Activated naive CD8-positive, alpha-beta T cell treated with anti-CD3 and anti-CD28 coated beads, Interleukin-2, amount 50 U/mL, for 24 hours (primary cell): ENCODE measurements at places on chromosomes 11 and 22.

DNA sequence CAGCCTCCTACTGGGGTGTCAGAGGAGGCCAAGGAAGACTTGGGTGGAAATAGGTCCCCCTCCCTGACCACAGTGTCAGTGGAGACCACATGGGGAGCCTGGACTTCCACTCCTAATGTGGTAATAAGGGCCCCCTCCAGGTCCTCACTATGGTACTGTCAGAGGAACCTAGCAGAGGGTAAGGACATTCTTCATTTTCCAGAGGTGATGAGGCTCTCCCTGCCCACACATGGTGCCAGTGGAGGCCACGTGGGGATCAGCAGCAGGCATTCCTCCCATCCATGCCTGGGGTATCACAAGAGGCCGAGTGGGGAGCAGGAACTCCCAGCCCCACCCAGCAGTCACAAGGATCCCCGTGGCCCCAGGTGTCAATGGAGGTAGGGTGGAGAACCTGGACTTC, 6.5 kb upstream of the CLDN5 start:
- DNase-seq, result no peak

- no peak for DNase-seq
These were observed 27.8 kb downstream of the LMO1 start for GRCh38 chr11:8235925-8236324.

- no peak for DNase-seq
These were observed 40.7 kb downstream of the LMO1 start for GRCh38 chr11:8222820-8223512.

GRCh38 chr22:30947173-30947815, 21.3 kb downstream of the MORC2 start:
- no peak for DNase-seq

- no peak for DNase-seq
These were observed 59.8 kb downstream of the KDM2A start for GRCh38 chr11:67178878-67179277.

- DNase-seq, result no peak
These were observed 71.1 kb downstream of the RTL6 start for GRCh38 chr22:44426981-44427380.

DNA sequence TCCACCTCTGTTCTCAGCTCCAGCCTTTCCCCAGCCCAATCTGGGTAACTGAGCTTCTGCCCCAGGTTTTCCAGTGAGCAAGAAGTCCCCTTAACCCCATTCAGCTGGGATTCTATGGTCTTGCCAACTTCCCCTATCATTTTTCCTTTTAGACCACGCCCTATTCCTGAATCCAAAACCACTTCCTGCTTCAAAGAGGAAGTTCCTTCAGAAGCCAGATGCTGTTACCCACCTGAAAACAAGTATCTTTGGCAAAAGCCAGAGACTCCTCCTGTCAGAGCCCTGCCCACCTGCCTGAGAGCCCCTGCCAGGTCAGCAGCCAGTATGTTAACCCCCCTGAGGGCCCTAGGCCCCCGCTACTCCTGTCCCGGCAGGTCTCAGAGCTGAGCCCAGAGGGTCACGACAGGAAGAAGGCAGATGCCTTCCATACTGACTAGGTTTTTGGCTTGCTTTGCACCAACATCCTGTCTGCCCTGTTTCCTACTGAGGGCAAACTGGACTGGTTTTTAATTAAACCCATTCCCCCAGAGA, 20.3 kb upstream of the MICAL2 start:
- DNase-seq, result no peak

DNA sequence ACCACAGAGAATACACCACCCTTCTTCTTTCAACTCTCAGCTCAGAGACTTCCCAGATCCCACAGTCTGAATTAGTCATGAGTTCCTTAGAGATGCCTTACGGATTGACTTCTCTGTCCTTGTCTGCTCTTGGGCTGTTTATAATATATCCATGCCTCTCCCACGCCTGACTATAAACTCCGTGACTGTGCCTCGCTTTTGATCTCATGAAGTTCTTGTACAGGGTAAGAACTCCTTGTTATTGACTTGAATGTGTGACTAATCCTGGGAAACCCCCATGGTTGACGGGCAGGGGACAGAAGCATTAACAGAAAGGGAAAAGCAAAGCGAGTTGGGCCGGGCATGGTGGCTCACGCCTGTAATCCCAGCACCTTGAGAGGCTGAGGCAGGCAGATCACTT, 62.4 kb upstream of the POU2AF1 start:
- no peak for DNase-seq

DNA sequence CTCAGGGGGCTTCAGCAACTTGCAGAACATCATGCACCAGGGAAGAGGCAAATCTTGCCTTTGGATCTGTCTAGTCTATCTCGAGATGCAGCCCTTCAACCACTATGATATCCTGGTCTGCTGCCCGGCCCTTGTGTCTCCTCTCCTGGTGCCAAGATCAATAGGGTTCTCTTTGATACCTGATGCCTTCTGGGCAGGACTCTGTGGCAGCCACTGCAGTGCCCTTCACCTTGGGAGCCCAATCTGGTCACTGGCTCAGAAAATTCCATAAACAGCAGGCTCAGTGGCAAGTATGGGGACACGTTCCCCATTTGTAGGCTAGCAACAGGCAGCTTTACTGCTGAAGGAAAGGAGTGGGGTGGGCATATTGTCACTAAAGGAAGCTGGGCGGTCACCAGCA, 23.4 kb downstream of the SYN3 start:
- no peak for DNase-seq

DNA sequence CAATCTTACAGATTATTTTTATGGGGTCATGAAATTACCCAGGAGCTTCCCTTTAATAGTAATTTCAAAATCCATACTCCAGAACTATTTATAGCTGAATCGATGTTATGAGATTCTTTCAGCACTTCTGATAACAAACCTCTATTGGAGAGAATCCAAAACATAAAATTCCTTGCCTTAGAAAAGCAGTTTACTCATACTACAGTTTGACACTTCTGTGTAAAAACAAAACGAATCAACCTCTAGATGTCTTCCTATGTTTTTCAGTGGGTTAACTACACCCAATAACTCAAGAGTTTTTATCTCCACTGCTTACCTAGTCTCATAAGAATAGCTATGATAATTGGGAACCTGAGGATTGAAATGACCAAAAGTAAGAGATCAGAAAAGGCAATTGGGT, 35.6 kb downstream of the KIF18A start:
- no peak for DNase-seq

- DNase-seq, result no peak
These were observed 6.2 kb downstream of the TUB start for GRCh38 chr11:8087185-8087584.

DNA sequence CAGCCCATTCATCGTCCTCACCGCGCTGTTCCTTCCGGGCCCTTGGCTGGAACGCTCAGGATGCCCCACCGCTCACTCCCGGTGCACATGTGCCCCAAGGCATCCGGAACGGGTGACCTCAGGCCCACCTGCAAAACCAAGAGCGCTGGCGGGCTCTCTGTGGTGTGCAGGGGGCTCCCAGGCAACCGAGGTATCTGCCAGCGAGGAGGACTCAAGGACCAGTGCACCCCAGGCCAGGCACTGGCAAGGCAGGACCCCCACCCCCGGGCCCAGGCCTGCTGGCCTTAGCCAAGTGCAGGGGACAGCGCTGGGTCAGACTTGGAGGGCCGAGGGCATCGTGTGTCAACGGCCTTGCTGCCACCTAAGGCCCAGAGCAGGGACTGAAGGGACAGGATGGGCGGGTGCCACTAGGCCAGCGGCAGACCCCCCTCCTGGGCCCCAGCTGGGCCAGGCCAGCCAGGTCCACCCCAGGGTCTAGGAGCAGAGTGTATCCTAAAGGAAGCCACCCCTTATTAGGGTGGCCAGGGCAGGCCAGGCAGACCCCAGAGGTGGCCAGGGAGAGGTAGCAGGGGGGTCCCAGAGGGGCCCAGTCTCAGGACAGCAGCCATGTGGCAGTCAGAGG, 8.5 kb downstream of the TNNT3 start:
- DNase-seq, result no peak

DNA sequence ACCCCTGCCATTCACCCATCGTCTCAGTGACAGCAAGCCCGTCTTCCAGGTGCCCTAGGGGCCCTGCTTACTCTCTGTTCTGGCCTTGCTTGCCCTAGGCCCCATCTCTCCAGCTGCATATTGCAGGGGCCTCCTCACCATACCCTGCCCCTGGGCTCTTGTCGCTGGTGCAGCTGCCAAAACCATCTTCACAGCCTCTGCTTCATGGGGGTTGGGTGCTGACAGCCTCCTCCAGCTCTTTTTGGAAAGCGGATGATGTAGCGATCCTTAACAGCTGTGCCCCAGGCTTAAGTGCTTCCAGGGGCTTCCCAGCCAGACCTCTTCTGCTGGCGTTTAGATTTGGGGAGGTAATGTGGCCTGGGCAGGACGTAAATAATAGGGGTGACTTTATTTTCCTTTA, 61.2 kb upstream of the SUSD2 start:
- DNase-seq, result no peak

- no peak for DNase-seq
These were observed 116.4 kb downstream of the FAR1 start for GRCh38 chr11:13784855-13785254.

DNA sequence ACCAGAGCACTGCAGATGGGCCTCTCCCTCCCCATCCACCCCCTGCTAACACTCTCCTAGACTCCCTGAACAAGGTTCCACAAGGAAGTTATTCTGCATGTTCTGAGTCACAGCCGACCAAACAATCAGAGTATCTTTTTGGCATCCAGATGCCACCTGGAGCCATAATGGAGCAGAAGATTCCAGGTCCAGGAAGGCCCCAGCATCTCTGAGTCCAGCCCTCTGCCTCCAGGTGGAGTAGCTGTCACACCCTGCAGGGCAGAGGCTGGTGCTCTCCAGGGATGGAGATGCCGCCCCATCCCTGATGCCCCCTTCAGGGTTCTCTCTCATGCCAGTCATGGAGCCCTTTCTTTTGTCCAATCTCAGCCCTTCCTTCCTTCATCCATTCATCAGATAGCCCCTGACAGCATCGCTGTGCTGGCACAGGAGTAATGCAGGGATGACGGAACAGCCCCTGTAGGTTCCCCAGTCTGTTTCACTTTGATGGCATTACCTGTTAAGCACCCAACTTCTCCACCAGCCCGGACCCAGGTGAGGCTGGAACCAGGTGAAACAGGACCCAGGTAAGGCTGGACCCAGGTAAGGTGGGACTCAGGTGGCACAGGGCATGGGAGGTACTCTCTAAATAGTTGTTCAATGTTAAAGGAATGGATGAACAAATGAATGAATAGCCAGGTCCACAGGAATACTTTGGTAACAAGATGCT, 20.1 kb upstream of the TSKU start:
- no peak for DNase-seq

DNA sequence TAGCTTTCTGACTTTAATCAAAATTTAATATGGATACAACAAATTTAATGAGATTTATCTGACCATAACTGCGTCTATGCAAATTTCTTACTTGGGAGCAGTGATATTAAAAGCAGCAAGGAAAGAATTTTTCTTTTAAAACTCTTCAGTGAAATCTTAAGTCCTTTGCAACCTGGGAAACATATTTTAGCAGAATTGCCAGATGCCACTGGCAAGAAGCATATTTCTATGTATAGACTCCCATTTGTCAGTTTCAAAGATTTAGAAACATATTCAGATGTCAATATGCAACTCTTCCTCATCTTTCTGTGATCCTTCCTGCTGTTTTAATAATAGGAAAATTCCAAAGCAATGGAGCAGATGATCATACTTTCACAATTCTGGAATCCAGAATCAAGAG, 911.3 kb downstream of the LUZP2 start:
- DNase-seq, result no peak

DNA sequence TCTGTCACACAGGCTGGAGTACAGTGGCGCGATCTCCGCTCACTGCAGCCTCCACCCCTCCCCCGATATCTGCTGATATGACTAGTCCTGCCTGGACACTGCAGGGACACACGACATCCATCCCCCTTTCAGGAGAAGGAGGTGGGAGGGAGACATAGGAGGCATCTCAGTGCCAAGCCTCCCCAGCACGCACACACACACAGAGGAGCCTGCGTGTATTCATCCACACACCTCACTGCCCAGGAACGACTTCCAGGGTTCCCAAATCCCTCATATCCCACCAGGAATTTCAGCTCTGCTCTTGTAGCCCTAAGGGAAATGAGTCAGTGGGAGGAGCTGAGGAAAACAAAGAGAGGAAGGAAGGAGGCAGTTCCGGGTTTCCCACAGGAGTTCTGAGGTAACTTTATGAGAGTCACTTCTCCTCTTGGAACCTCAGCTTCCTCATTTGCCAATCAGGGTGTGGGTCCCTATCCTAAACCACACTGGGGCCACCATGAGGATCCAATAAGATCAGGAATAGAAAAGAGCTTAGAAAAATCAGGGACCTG, 37.2 kb upstream of the ACER3 start:
- DNase-seq, result no peak

GRCh38 chr11:92638678-92639077, 330.8 kb upstream of the MTNR1B start:
- no peak for DNase-seq
